ENCODE measurements at places on chromosomes 13 and 19.

- no peak for DNase-seq
Observed at GRCh38 chr13:102793611-102794355, 5.0 kb downstream of the POGLUT2 start.

DNA sequence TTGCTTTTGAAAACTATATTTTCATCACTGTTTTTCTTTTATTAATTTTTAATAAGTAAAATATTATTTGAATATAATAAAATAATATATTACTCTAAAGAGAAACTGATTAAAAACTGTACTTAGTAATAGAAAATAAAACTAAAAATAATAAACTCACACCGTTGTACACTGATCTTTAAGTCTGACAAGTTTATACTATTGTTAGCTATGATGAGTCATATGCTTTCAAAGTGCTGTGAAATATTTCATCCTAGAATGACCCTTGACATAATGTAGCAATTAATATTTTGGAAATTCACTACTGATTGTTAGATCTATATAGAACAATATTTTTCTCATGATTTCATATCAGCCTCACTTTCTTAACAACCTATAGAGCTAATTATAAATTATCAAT lies 1040.6 kb upstream of the SPRY2 start:
- DNase-seq: no peak

DNA sequence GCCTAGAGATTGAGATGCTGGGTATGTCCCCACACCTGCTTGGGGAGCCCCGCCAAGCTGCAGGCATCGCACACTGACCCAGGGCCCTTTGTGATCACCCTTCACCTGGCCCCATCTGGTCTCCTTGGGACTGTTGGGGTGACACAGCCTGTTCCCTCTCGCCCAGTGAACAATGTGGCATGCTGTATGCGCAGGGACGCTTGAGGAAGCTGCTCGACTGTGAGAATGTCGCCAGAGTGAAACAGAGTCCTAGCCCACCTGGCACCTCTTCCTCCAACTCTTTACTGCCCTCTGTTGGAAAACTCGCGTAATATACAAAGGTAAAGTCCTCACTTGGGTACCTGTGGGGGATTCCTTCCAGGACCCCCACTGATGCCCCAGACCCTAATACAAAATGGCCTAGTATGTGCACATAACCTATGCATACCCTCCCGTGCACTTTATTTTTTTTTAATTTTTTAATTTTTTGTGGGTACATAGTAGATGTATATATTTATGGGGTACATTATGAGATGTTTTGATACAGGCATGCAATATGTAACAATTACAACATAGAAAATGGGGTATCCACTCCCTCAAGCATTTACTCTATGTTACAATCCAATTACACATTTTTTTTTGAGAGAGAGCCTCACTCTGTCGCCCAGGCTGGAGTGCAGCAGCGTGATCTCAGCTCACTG lies 9.0 kb downstream of the BLOC1S3 start:
- peak; percentile 47 for DNase-seq

DNA sequence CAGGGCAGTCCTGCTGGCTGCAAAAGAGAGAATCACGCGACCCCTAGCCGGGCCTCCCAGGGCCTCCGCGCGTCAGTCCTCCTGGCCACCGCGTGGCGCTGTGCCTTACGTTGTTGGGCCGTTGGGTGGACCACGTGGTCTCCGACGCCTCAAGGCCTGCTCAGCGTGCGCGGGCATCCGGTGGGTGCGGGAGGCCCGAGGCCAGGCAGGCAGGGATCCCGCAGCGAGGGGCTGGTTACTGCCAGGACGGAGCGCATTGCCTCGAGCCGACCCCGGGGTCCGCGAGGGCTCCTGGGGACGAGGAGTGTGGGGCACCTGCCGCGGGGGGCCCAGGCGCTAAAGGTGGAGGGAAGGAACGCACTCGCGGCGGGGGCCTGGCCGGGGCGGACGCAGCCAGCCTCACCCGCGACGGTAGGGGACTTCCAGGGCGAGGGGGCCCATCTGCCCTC lies at the start of gene TDRD12:
Gene TDRD12 (plus strand): TSS at position 157 of the 449 bp plus-strand sequence. CDS start 306 bp downstream, outside the sequence.
- no peak for DNase-seq

DNA sequence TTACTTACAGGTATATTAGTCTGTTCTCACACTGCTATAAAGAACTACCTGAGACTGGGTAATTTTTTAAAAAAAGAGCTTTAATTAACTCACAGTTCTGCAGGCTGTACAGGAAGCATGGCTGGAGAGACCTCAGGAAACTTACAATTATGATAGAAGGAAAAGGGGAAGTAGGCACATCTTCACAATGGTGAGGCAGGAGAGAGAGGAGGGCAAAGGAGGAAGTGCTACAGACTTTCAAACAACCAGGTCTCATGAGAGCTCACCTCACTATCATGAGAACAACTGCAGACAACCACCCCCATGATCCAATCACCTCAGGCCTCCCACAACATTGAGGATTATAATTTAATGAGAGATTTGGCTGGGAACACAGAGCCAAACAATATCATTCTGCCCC lies 511.7 kb downstream of the SLITRK6 start:
- DNase-seq: no peak

GRCh38 chr13:114226699-114227323 lies 7.9 kb upstream of the CDC16 start:
- peak; percentile 63 for DNase-seq

GRCh38 chr13:36355632-36356031 lies 9.4 kb upstream of the SPART start:
- no peak for DNase-seq

DNA sequence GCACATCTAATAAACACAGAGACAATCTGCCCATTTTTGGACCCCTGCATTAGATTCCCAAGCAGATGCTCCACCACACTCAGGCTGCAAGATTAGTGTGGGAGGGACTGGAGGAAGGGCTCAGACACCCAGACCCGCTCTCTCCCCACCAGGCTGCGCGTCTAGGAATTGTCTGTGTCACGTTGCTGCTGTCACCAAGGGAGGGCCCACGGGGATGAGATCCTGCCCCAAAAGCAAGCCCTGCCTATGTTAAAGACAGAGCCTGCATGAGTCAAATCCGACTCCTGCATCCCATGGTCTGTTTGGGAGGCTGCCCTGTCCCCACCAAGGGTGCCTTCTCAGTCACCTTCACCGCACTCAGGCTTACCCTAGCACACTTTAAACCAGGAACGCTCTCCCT lies 114.4 kb upstream of the ZNF507 start:
- no peak for DNase-seq

All from GM18507 (cell line).